HEK293T (cell line): ENCODE measurements at places on chromosomes 6 and 20.
A peak's percentile ranks its signal among the peaks of the same experiment; 100 is the strongest.

DNA sequence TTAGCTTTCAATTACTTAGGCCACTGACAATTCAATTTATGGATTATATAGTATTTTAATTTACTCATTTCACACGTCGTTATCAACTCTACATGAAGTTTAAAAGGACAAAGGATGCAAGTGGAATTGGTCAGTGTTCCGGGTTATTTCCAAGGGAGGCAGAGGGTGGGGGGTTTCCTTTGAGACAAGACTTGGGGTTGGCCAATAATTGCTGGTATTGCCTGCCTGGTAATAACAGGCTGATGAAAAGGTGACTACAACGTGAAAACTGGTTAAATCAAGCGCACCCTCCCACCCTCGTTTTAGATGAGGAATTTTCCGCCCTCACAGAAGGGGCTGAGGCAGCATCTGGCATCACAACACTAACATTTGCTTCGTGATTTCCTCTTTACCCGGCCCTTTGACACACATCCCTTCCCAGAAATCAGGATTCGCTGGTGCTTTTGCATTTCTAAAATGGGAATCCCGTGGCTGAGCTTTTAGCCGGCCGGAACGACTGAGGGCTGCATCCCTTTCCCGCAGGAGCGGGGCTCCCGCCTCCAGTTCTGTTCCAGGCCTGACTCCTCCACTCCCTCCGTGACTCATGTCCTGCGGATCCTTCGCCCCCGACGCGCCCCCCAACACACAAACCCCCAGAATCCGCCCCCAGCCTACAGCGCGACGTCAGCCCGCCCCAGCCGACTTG, 999 bp upstream of the PIM1 start:
- DNase-seq = peak; percentile 34

DNA sequence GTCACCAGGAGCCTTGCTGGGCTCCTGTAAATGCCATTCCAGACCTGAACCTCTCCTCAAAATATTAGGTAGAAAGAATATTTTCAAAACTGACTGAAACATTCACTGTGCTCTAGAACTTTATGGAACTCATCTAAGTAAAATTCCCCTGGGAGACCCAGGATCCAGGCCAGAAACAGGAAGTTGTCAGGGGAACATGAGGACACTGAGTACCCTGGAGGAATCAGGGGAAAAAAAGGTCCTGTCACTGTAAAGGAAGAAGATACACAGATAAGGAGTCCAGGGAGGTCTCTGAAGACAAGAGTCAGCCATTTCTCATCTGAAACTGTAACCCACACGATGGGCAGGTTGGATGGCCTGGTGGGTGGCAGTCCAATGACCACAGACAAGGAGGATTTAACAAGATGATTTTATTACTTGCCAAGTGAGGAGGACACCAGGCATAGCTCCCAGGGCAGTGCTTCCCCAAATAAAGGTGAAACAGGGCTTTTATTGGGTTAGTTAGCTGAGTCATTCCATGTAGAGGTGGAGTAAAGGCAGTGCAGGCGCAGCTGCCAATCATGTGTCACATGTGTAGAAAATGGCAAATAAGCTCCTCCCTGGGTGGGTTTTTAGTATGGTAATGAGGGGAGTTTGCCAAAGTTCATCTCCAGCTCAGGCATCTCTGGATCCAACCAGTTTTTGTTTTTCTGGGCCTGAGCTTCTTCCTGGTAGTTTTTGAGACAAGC, 138.5 kb downstream of the RCAN2 start:
- DNase-seq = no peak

DNA sequence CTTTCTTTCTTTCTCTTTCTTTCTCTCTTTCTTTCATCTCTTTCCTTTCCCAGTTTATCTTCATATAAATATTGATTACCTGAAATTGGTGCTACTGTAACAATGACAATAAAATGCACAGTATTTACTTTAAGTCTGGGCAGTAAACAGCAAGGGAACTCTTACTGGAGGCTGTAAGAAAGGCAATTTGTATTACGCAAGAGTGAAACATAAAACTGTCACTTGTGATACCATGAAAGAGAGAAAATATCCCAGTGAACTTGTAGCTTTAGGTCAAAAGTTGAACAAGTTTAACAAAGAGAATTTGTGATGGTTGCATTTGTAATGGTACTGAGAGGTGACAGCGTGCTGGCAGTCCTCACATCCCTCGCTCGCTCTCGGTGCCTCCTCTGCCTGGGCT, 80.0 kb downstream of the EYS start:
- no peak for DNase-seq

- DNase-seq = no peak
Observed at GRCh38 chr20:48378976-48379675, 448.7 kb downstream of the PREX1 start.

- peak; percentile 83 for DNase-seq
Observed at GRCh38 chr20:46308258-46309157, at the start of gene CDH22. Gene CDH22 (minus strand): TSS chr20:46308498. CDS start chr20:46251294, 57,204 bp downstream.

DNA sequence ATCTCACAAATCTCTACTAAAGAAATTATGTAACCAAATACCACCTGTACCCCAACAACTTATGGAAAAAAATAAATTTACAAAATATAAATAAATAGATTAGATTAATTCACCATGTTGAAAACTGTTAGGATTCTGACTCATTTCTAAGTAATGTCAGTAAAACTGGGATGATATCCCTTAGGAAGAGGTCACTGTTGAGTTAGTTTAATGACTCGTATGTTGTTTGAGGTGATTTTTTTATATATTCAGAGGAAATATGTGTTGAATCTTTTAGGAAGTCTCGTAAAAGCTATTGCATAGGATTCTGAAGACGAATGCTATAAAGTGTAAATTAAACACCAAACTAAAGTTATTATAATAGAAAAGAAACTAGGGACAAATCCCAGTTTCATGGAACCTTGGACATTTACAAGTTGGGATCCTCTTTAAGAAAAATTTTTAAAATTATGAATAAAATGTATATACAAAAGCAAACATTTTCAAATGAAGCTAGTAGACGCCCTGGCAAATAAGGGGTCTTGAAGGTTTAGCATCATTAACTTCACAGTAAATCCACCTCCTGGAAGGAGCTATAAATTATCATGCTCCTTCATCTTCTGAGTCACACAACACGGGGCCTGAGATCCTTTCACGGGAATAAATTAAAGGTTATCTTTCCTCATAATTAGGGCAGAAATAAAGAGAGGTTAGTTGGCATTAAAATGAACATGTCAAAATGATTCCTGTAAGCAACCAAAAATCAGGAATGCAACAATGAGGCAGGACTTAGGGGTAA, 37.0 kb upstream of the POU3F2 start:
- DNase-seq = no peak

- DNase-seq = no peak
Observed at GRCh38 chr20:2348336-2348735, 32.4 kb upstream of the TGM6 start.

GRCh38 chr20:24208652-24209051, 220.1 kb upstream of the GGTLC1 start:
- DNase-seq = peak; percentile 16
